IPS DF 6.9 (cell line): ENCODE measurements at places on chromosomes 5 and 9.
A peak's percentile ranks its signal among the peaks of the same experiment; 100 is the strongest.

DNA sequence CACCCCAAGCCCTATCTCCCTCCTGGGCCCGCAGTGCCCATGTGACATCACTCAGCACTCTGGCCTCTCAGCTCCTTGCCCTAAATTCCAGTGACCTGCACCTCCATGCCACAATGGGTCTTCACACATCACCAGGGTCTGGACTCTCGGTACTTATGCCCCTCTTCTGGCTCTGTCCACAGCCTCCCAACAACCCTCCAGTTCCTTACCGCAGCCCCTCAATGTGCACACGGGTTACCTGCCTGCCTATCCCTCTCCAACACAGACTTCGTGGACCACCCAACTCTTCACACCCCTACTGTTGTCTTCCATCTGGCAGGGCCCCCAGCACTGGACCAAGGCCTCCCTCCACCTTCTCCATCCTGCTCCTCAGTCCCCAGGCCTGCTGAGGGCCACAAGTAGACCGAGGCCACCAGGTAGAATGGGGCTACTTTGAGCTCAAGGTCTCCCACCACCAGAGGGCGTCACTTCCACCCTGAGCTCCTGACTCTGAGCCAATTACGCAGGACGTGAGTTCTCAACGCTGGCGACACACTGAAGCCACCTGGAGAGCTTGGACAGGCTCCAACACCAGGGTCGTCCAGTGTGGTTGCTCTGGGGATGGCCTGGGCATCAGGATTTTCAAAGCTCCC, 172.1 kb downstream of the GABBR2 start:
- peak; percentile 71 for DNase-seq
- no peaks in the 10 kb centered on the region; the same call in 1 of the 2 replicates for H3K4me1 ChIP-seq
- H3K27ac ChIP-seq = no peak overlapping the region
- no peak overlapping the region for H3K4me3 ChIP-seq

GRCh38 chr9:89021154-89021803, 30.0 kb downstream of the S1PR3 start:
- no peaks in the 10 kb centered on the region for H3K27me3 ChIP-seq
- no peak for DNase-seq
- no peak overlapping the region for H3K4me3 ChIP-seq
- no peak overlapping the region for H3K27ac ChIP-seq

- peaks cover 5% of the 10 kb centered on the region; the same call in 1 of the 2 replicates for H3K4me1 ChIP-seq
- H3K4me3 ChIP-seq = no peak overlapping the region
- no peaks in the 10 kb centered on the region for H3K36me3 ChIP-seq
- peak; percentile 47 for DNase-seq
- no peaks in the 10 kb centered on the region for H3K27me3 ChIP-seq
Measured at GRCh38 chr9:131330814-131331600, 41.5 kb downstream of the PLPP7 start.

- no peaks in the 10 kb centered on the region for H3K36me3 ChIP-seq
- no peak overlapping the region for H3K27ac ChIP-seq
- DNase-seq = no peak
- 0 out of 2 replicates have a peak, but pooled peaks cover under 1% of the 10 kb centered on the region for H3K4me1 ChIP-seq
Measured at GRCh38 chr9:38386319-38386895, 6.1 kb upstream of the ALDH1B1 start.

DNA sequence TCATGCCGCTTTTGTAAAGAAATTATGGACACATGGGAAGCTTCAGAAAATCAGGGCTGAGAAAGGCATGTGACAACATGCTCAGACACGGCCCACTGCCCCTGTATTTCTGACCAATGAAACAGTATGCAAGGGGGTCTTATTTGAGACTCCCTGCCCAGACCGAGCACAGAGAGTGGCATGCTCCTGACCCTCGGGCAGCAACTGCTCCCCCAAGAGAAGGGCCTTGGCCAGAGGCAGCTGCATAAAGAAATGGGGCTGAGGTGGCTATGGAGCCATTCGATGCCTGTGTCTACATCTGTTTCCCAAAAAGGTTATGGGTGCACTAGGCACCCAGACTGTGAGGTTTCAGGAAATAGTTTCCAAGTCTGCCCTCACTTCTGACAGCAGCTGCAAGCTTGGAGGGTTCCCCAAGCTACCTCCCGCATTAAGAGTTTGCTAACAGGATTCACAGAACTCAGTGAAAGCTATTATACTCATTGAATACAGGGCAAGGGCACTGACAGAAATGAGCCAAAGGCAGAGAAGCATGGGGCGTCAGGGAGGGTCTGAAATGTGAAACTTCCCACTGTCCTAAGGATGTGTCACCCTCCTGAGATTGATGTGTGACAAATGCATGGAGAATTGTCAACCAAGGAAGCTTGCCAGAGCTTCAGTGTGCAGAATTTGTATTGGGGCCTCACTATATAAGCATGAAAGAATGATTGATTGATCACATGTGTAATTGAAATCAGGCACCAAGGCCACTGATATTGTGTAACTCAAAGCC, 94.3 kb downstream of the DAP start:
- no peak overlapping the region for H3K4me3 ChIP-seq
- H3K27me3 ChIP-seq = no peaks in the 10 kb centered on the region
- peaks cover 6% of the 10 kb centered on the region for H3K4me1 ChIP-seq
- no peaks in the 10 kb centered on the region for H3K36me3 ChIP-seq
- no peak for DNase-seq

- DNase-seq = no peak
- H3K27me3 ChIP-seq = peaks cover 23% of the 10 kb centered on the region; the same call in 1 of the 2 replicates
- H3K4me1 ChIP-seq = peaks cover 3% of the 10 kb centered on the region; the same call in 1 of the 2 replicates
- no peaks in the 10 kb centered on the region for H3K36me3 ChIP-seq
- no peak overlapping the region for H3K27ac ChIP-seq
Measured at GRCh38 chr5:1003296-1003937, 5.2 kb upstream of the NKD2 start.

- H3K27me3 ChIP-seq = no peaks in the 10 kb centered on the region
- H3K27ac ChIP-seq = no peak overlapping the region
- no peak overlapping the region for H3K4me3 ChIP-seq
- no peaks in the 10 kb centered on the region for H3K36me3 ChIP-seq
Measured at GRCh38 chr9:7246917-7247522, 489.2 kb downstream of the KDM4C start.

DNA sequence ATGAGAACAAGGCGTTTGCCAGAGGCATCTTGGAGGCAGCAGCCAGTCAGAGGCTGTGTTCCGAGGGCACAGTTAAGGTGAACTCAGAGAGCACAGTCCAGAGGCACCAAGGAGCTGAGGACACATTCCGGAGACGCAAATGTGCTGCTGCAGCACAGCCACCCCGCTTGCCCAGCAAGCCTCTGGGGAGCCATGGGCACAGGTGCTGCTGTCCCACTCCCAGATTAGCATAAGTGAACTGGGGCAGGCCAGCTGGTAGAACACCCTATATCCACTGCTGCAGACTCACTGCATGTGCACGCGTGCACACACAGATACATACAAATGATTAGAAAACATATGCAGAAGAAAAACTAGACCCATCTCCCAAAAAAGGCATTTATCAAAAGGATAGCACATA, 164.5 kb downstream of the EBF1 start:
- H3K27me3 ChIP-seq = no peaks in the 10 kb centered on the region
- H3K4me3 ChIP-seq = no peak overlapping the region
- no peak overlapping the region for H3K27ac ChIP-seq
- no peak for DNase-seq
- no peaks in the 10 kb centered on the region for H3K4me1 ChIP-seq
- H3K36me3 ChIP-seq = no peaks in the 10 kb centered on the region

DNA sequence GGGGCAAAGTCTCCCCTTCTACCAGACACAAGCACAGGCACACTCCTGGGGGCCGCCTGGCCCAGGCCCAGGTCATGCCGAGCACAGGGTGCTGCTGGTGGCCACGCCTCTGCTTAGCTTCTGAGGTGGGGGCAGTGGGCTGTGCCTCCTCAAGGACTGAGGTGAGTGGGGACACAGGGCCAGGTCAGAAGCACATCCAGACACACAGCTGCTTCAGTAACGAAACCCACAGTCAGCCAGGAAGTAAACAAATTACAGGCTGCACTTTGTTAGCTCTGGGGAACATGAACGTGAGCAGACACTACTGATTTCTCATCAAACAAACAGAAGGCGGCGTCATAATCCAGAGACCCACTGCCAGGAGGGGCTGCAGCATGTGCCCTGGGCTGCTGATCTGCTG, 192.4 kb downstream of the HSPA4 start:
- H3K27ac ChIP-seq = no peak overlapping the region
- H3K27me3 ChIP-seq = no peaks in the 10 kb centered on the region
- no peak for DNase-seq
- no peaks in the 10 kb centered on the region for H3K4me1 ChIP-seq

DNA sequence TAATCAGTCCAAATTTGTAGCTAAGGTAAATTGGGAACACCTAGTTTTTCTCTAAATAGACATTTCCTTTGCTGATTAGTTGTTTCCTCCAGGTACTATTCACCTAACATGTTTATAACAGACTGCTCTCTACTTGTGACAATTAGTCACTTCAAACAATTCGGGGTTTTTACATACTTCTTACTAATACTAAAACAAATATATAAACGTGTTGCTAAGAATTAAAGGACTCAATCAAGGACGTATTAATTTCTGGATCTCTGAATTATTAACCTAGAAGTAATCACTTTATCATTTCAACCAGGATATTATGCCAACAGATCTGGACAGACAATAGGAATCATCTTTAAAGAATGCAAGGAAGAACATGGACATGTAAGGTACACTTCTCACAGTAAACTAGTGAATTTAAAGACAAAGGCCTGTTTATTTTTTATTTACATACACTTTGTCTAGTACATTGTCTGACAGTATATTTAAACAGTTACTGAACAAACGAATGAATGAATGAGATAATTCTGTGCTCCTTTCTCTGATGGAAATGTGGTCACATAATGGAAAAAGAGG, 22.3 kb downstream of the PJA2 start:
- H3K36me3 ChIP-seq = no peaks in the 10 kb centered on the region
- no peaks in the 10 kb centered on the region for H3K27me3 ChIP-seq
- H3K4me3 ChIP-seq = no peak overlapping the region
- DNase-seq = no peak
- H3K4me1 ChIP-seq = no peaks in the 10 kb centered on the region
- H3K27ac ChIP-seq = no peak overlapping the region

GRCh38 chr5:14775857-14776256, 95.7 kb downstream of the ANKH start:
- no peaks in the 10 kb centered on the region for H3K36me3 ChIP-seq
- DNase-seq = no peak
- no peak overlapping the region for H3K27ac ChIP-seq
- no peak overlapping the region for H3K4me3 ChIP-seq
- H3K27me3 ChIP-seq = no peaks in the 10 kb centered on the region

DNA sequence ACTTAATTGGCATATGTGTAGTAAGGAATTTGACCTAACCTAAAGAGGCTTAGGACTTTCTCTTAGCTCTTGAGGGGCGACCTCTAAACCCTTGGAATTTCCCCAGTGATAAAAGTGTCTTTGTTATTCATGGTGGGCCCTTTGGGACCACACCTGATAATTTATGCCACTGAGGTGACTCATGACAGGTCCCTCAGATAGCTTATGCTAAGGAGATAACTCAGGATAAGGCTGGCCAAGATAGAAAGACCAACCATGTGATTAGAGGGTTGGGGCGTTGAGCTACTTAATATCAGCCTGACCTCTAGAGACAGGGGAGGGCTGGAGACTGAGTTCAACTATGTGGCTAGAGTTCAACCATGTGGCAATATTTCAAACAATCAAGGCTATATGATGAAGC, 218.1 kb downstream of the AP3B1 start:
- no peak for DNase-seq
- H3K4me1 ChIP-seq = no peaks in the 10 kb centered on the region
- H3K36me3 ChIP-seq = no peaks in the 10 kb centered on the region

DNA sequence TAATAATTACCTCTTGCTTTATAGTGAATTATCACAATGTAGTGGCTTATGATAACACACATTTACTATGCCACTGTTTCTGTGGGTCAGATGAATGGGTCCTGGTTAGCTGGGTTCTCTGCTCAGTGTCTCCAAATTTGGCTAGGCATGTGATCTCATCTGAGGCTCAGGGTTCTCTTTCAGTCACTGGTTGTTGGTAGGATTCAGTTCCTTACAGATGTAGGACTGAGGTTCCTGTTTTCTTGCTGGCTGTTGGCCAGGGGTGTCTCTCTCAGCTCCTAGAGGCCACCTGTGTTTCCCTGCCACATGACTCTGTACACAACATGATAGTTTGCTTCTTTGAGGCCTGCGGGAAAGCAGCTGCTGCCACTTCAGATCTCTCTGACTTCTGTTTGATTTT, 7.1 kb downstream of the NFX1 start:
- peaks cover 12% of the 10 kb centered on the region; the same call in 1 of the 2 replicates for H3K36me3 ChIP-seq
- H3K4me3 ChIP-seq = no peak overlapping the region
- H3K27ac ChIP-seq = no peak overlapping the region
- H3K27me3 ChIP-seq = no peaks in the 10 kb centered on the region
- no peak for DNase-seq
- H3K4me1 ChIP-seq = no peaks in the 10 kb centered on the region

- no peak overlapping the region for H3K27ac ChIP-seq
- no peaks in the 10 kb centered on the region for H3K36me3 ChIP-seq
- no peak overlapping the region for H3K4me3 ChIP-seq
- H3K4me1 ChIP-seq = peaks cover 1% of the 10 kb centered on the region; the same call in 1 of the 2 replicates
Measured at GRCh38 chr9:116585896-116586295, 101.2 kb upstream of the TRIM32 start.

DNA sequence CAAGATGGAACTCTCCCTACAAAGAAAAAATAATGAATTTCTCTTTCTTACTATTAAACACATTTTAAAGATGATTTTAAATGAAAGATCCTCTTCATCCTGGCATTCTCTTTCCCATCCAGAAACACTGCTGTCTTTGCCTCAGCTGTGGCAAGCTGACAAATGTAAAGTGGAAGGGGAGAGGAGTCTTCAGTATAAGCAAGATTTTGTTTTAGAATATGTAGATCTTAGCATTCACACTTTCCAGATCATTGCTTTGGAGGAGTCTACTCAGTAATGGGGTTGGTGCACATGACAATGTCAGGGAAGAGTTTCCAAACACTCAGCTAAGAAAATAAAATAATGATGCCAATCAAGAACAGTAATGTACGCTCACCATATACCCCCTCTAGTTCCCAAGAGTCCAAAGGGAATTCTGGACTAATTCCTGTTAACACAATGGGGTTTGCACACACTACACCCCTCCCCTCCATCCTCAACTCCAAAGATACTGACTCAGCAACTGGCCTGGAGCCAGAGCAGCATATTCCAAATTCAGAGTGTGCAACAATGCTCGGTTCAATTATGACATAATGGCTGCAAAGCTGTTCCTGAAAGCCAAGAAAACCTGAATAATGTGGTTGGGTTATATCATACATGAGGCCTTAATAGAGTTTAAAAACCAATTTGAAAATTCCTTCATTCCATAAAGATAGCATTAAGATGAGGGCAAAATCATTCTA, 4.6 kb downstream of the C5orf63 start:
- no peak overlapping the region for H3K27ac ChIP-seq
- DNase-seq = no peak
- H3K27me3 ChIP-seq = no peaks in the 10 kb centered on the region

GRCh38 chr5:143066556-143067281, 296.5 kb downstream of the ARHGAP26 start:
- H3K4me1 ChIP-seq = peaks cover 3% of the 10 kb centered on the region; the same call in 1 of the 2 replicates
- no peak overlapping the region for H3K27ac ChIP-seq
- no peaks in the 10 kb centered on the region for H3K27me3 ChIP-seq
- H3K4me3 ChIP-seq = no peak overlapping the region
